ENCODE measurements at places on chromosomes 1 and 21. TPM values are rescaled to one million over a fixed set of nuclear protein-coding genes. Genes with fewer than 3 reads are reported as not detected.

CFAP141 gene
- not detected for total RNA-seq

CD1B gene
- not detected for total RNA-seq

CTSS gene
- 0.09 TPM for total RNA-seq

MORC3 gene
- total RNA-seq: 35.0 TPM

BRINP3 gene
- total RNA-seq: 3.8 TPM

C1orf105 gene
- 0.66 TPM for total RNA-seq

TIE1 gene
- total RNA-seq: 1.0 TPM

DNA sequence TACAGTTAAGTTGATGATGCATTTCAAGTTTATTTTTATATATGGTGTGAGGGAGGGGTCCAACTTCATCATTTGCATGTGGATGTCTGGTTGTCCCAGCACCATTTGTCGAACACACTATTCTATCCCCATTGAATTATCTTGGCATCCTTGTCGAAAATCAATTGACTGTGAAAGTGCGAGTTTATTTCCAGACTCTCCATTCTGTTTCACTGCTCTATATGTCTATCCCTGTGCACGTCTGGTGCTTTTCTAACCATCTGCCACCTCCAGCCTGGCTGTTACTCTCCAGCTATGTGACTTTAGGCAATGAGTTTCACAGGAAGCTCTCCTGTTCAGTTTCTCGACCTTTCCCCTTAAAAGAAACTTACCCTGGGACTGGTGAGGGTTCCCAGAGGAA lies 137.1 kb upstream of the KLHDC7A start:
- ATAC-seq: no peak

GRCh38 chr1:205986292-205986691 lies 16.9 kb downstream of the RAB7B start:
- ATAC-seq: no peak

GRCh38 chr1:77276941-77277340 lies 4.9 kb upstream of the AK5 start:
- ATAC-seq: no peak

GRCh38 chr21:19855522-19855921 lies 1142.7 kb upstream of the NCAM2 start:
- ATAC-seq: no peak

- no peak for ATAC-seq
These were observed 77.4 kb downstream of the STUM start for GRCh38 chr1:226625832-226626576.

GRCh38 chr1:6152181-6152580 lies 27.9 kb downstream of the CHD5 start:
- ATAC-seq: no peak

GRCh38 chr1:55679971-55680370 lies 464.8 kb upstream of the USP24 start:
- ATAC-seq: no peak

DNA sequence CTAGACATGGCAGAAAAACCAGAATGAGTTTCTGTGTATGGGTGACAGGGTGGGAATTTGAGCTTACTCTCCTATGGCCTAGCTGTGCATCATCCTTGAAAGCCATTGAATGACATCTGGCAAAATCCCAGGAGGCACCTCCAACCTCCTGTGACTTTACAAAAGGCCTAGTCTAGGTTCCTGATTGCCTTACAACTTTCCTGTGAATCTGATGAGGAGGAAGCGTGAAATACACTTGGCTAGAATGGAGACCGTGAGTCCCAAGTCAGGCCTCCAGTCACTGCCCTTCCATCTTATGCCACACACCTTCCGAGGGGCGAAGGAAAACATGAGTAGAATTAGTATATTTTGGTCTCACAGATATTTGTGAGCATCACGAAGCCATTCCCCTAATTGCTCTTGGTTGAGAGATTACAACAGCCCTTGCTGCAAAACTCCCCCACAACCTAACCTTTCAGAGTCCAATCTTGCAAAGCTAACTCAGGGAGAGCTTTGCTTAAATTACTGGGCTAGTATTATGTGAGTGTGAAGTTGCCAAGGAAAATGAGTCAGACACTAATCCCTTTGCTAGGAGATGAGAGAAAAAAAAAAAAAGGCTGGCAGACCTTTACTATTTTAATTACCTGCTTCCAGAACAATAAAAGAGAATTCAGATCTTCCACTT lies 36.3 kb upstream of the PAXBP1 start:
- ATAC-seq: peak; percentile 21

DNA sequence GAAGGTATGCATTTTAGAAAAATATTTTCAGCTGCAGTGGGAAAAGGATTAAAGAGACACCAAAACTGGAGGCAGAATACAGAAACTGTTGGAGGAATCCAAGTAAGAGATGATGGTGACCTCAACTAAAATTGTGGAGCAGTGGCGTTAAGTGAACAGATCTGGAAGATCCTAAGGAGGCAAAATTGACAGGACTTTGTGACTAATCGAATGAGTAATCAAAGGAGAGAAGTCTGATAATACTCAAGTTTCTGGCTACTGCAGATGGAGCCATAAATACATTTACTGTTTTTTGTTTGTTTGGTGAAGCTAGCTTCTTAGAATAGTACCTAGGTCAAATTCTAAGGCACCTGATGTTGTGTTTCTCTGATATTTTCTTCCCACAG lies 3.1 kb downstream of the CTBS start:
- no peak for ATAC-seq

- ATAC-seq: peak; percentile 6
These were observed 46.3 kb downstream of the GADD45A start for GRCh38 chr1:67731322-67731721.

DNA sequence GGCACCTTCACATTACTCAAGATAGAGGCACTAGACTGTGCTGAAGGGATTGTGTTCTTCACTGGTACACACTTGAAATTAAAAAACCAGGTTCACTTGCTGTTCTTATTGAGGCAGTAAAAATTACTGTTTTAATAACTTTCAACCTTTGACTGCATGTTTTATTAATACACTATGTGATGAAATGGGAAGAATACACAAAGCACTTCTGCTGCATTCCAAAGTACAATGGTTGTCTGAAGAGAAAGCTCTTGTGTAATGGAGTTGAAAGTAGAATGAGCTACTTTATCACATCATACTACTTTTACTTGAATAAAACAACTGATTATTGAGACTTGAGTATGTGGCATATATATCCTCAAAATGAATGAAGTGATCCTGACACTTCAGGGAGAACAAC lies 49.7 kb downstream of the LRRC8C start:
- ATAC-seq: no peak

- ATAC-seq: no peak
These were observed 19.1 kb downstream of the SPOCD1 start for GRCh38 chr1:31796707-31797106.

DNA sequence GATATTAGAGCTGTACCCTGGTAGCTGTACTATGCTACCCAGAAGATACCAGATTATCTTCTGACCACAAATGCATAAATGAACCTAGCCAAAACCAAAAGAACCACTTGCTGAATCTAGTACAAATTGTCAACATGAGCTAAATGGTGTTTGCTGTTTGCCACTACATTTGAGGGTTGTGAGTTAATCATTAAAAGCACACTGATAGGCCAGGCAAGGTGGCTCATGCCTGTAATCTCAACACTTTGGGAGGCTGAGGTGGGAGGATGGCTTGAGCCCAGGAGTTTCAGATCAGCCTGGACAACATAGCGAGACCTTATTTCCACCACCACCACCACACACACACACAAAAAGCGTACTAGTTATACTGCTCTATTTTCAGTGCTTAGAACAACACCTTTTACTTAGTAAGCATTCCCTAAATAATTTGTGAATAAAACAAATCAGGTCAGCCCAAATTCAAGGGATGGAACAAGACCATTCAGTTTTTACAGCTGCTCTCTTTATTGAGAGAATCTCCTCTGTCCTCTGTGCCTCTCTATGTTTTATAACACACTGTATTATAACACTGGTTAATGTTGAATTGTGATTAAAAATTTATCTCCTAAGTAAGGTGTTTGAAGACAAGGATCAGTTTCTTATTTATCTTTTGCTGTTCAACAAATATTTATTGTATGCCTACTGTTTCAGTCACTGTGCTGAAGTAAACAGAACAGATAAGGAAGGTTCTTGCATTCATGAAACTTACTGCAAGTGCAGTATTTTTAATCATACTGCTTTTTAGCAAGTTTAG lies 44.0 kb downstream of the MAGI3 start:
- no peak for ATAC-seq

DNA sequence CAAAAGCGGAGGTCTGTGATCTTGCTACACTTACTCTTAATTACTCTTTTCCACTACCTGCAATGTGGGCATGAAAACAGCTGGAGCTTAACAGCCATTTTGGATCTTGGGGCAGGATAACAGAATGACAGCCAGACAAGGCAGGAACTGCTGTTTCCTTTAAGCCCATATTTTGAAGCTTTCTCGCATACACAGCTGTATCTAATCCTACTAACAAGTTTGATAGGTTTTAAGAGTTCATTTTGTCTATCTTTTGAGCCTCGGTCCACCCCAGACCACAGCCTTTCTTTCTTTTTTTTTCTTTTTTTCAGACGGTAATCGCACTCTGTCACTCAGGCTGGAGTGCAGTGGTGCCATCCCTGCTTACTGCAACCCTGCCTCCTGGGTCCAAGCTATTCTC lies 42.4 kb upstream of the CRB1 start:
- ATAC-seq: no peak
